Activated T-cell treated with anti-CD3 and anti-CD28 coated beads, Interleukin-2, amount 50 U/mL, for 4 hours (primary cell): ENCODE measurements at places on chromosomes 7 and 10.

GRCh38 chr10:119481781-119482426, 60.6 kb downstream of the RGS10 start:
- no peak for DNase-seq

- DNase-seq = no peak
Observed at GRCh38 chr10:1142596-1142995, 86.4 kb downstream of the WDR37 start.

- no peak for DNase-seq
Observed at GRCh38 chr7:70640266-70640833, 491.6 kb upstream of the GALNT17 start.

- no peak for DNase-seq
Observed at GRCh38 chr10:105188737-105189462, 547.8 kb downstream of the SORCS3 start.

- DNase-seq = peak; percentile 58
Observed at GRCh38 chr7:99040104-99040958, 103.6 kb downstream of the SMURF1 start.

DNA sequence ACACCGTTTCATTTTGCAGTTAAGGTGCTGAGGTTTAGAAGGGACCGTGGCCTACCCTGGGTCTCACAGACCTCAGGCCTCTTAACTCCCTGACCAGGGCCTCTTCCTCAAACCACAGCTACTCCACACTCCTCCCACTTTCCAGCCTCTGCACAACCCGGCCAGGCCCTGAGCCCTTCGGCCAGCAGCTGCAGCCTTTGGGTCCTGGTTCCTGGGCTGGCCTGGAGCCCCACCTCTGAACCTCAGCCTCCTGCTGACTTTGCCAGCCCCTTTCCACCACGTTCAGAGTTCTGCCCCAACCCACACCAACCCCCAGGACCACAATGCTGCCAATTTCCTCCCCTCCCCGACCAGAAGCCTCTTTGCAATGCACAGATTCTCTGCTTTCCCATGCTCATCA, 84.1 kb downstream of the VOPP1 start:
- DNase-seq = no peak

DNA sequence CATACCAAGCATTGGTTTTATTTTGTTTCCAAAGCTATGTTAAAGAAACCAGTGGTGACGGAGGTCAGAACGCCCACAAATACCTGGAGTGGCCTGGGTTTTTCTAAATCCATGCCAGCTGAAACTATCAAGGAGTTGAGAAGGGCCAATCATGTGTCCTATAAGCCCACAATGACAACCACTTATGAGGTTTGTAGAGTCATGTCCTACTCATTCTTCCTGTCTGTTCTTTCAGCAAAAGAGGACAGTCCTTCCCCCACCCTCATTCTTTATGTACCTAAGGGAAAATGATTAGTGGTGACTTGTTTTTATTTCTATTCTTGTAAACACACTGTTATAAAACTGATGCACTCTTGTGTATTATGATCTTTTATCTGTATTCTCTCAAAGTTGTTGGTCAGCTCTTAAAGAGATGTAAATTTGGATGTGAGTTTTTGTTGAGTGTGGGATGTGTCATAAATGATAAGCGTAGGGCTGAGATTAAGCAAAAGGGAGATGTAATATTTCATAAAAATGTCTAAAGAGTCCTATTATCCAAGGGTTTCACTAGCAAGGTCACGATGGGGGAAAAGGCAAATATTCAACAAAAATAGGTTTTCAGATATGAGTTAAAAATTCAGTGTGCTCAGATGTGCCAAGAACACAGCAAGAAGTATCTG, 294.4 kb downstream of the BICC1 start:
- DNase-seq = no peak

DNA sequence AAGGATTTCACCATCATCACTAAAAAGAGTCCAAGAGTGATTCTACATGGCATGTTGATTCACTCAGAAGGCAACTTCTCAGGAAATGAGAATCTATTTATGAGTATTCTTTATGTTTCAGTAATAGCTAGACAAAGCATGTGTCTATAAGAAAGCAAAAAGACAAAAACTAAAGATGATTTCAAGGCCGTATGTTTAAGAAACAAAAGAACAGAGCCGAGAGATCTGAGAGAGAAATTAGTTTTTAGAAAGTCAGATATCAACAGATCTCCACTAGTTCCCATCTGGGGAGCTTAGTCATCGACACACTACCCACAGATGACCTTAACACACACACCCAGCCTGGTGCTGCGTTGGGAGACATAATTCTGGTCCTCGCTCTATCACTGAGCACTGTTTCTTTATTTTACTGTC, 21.0 kb downstream of the PIP4K2A start:
- DNase-seq = peak; percentile 33

GRCh38 chr10:76640806-76641205, 996.8 kb downstream of the KCNMA1 start:
- DNase-seq = no peak

DNA sequence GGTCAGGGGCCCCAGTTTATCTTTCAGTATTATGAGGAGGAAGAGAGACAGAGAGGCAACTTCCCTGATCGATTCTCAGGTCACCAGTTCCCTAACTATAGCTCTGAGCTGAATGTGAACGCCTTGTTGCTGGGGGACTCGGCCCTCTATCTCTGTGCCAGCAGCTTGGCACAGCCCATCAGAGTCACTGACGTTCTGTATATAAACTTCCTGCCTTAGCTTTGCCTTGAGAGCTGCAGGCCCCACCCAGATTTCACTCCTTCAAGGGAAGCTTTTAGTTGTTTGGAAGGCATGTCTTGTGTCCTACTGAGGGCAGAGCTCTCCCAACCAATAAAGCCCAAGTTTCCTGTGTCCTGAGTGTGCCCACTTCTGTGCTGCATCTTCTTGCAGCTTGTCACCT, 242.5 kb upstream of the PRSS58 start:
- no peak for DNase-seq

GRCh38 chr7:99784007-99784406, at the start of gene CYP3A4:
CYP3A4 (minus strand) TSS chr7:99784184; CDS start chr7:99784081, 103 bp downstream.
- no peak for DNase-seq
